Osteoblast (primary cell): ENCODE measurements at places on chromosomes 12 and 14.

DNA sequence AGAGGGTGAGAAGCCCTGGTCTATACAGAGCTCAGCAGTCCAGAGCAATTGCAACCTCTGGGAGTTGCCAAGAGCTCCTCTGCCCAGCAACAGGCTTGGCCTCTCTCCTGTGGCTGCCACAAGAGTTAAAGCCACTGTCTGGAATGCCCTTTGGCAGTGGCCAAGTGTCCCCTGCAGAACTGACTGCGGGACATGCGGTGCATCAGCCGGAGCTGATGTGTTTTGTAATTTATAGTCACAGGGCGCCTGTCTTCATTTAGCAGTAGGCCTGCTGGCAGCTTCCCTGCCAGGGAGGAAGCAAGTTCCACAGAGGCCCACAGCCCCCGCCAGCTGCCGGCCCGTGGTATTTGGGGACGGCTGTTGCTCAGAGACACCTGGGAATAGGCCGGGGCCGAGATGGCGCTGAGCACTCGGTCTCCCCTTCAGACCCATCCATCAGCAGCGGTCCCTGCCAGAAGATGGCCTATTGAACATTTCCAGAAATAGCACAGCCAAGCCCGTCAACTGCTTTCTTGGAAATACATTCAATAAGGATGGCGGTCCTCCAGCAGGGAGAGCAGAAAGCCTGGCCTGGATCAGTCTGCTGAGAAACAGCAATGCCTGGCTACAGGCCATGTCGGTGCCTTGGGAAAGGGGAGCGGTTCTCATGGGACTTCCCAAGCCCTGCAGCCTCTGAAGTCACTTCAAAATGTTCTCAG, 217.4 kb downstream of the CRADD start:
- DNase-seq: peak; percentile 76

DNA sequence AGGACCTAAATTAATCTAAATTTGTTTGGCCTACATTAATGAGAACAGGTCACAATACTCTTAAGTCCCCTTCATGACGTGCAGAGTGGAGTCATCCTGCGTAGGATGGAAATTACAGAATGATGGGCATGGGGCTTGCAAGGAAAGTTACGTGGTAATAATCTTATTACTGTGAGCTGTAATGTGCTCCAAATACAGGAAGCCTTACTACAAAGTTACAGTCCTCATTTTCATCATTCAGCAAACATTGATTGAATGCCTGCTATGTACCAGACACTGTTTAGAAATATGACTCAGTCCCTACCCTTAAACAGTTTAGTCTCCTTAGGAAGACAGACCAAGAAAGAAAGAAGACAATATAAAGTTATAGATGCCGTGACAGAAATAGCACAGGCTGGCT, 9.4 kb downstream of the HIGD1C start:
- no peak for DNase-seq

DNA sequence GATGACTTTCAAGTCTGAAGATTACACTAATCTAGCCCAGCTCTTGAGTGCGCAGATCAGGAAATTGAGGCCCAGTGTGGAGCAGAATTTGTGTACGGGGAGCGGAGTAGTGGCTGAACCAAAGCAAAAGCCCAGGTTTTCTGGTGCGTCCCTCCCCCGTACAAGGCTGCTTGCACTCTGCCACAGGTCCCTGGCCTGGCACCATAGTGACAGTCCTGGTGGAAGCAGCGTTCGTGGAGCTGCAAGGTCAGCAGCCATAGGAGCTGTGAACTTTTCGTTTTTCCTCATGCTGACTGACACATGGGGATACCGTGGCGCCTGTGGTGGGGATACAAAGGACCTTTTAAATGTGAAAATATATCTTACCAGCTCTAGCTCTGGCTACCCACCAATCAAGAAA, 1.7 kb downstream of the EVL start:
- no peak for DNase-seq

DNA sequence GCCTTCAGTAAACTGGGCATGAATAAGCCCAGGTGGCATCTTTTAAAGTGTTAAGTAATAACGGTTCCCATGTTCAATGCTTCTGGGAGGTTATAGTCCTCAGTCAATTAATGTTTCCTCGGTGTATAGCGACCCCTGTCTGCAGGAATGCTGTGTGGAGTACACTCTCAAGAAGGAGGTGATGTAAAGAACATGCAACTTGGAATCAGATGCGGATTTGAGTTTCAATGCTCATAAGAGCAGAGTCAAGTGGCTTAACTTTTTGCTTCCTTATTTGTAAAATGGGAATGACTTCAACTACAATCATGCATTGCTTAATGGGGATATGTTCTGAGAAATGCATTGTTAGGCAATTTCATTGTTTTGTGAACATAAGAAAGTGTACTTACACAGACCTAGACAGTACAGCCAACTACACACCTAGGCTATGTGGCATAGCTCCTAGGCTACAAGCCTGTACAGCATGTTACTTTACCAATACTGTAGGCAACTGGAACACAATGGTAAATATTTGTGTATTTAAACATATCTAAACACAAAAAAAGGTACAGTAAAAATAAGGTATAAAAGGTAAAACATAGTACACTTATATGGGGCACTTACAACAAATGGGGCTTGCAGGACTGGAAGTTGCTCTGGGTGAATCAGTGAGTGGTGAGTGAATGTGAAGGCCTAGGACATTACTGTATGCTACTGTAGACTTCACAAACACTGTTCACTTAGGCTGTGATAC, 6.7 kb upstream of the MRPS35 start:
- DNase-seq: peak; percentile 79

GRCh38 chr12:95465275-95465674, 8.7 kb upstream of the METAP2 start:
- DNase-seq: no peak

DNA sequence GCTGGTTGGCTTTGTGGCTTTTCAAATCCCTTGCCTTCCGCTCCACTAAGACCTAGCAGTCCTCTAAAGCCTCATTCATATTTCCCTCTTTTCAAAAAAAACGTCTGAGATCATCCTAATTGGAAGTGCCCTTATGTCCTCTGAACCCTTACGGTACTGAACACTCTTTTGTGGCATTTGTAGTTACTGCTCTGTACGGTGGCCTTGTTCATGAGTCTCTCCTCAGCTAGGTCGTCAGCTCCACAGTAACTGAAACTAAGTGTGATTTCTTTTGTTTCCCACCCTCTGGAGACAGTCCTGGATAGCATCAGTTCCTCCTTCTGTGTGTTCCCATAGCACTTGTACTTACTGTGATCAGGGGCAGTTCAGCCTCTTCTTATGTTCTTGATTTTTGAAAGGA, 49.7 kb downstream of the DAAM1 start:
- no peak for DNase-seq

GRCh38 chr14:54354096-54354495, 42.7 kb upstream of the CDKN3 start:
- DNase-seq: no peak

DNA sequence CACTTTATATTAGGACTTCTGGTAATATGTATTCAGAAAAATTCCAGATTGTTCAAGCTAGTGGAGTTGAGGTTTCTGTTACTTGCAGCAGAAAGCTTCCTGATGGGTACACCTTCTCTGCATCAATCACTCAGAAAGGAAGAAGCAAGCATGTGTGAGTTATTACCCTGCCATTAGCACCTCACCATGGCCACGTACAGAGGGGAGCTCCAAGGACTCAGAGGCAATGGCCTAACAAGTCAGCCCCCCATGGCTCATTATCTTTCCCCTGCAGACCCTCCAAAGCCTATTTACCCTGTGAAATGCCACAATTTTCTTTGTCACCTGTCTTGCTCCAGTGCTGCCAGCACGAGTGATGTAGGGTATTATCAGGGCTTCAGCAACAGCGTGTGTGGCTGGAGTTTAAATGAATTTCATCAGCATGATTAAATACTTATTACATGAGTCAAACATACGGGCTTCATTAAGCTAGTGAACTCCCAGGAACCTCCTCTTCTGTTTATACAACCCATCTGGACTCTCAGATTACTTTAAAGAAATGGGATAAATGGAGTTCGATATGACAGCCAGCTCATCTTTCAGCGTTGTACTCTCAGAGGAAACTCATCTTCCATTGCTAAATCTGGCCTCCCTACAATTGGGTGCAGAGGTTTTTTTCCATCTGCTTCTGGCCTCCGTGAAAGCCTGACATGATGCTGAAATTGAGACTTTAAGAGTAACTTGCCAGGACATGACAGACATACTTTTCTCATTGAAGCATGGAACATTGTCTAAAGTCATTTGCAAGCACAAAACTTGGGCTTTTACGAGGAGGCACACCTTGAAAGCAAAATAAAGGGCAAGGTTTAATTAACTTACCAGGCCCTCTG, 135.9 kb downstream of the TMEM30B start:
- peak; percentile 69 for DNase-seq

DNA sequence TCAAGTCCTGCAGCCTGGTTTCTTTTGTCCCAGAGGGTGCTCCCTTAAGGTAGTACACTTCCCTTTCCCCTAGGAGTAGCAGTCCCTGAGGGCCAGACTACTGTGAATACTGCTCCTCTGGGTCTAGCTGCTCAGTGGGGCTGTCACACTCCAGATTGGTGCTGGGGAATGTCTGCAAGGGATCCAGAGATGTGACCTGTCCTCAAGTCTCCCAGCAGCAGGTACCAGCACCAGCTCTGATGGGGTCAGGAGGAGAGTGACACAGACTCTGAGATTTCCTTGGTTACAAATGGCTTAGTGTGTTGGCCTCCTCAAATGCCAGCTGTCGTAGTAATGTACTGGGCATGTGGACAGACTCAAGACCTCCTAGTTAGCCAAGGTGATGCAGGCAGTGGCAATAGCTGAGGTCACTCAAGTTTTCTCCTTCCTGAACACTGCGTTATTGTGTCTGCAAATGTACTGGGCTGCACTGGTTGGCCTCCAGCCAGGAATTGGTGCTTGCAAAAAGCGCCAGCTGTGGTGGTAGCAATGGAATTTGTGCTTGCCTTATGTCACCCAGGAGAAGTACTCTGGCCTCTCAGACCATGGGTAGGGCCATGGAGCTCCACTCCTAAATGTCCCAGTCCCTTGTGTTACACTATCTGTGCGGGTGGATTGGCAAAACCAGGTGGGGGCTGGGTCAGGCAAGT, 36.4 kb upstream of the AEBP2 start:
- no peak for DNase-seq

- no peak for DNase-seq
These were observed 194.3 kb downstream of the CPNE8 start for GRCh38 chr12:38711054-38711453.

- no peak for DNase-seq
These were observed 136.3 kb upstream of the PZP start for GRCh38 chr12:9344541-9344940.

DNA sequence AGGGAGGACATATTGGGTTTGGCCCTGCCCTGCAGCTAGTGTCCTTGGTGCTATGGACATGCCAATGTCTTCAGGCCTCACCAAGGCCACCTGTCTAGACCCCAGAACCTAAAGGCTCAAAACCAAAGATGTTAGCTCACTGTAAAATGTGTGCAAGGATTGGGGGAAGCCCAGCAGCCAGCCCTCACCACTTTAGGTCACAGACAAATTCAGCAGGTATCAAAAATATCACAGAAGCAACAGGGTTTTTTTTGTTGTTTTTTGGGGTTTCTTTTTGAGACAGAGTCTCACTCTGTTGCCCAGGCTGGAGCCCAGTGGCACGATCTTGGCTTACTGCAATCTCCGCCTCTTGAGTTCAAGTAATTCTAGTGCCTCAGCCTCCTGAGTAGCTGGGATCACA, 29.0 kb upstream of the NINJ2 start:
- DNase-seq: no peak

GRCh38 chr12:6115389-6115788, 9.1 kb downstream of the VWF start:
- peak; percentile 61 for DNase-seq

DNA sequence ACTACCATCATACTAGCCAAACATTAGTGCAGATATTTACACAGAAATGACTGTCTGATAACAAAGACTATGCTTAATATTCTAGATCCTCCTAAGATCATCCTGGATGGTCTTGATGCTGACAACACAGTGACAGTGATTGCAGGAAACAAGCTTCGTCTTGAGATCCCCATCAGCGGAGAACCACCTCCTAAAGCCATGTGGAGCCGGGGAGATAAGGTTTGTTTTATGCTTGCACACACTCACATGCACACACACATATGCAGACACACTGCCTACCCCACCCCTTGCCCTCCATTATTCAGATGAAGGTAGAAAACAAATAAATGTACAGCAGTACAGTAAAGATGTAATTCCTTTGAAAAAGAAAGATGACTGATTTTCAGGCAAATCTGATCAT, 44.4 kb upstream of the CHPT1 start:
- DNase-seq: no peak

GRCh38 chr14:21768116-21768874, 94.7 kb upstream of the OR4E1 start:
- DNase-seq: no peak

DNA sequence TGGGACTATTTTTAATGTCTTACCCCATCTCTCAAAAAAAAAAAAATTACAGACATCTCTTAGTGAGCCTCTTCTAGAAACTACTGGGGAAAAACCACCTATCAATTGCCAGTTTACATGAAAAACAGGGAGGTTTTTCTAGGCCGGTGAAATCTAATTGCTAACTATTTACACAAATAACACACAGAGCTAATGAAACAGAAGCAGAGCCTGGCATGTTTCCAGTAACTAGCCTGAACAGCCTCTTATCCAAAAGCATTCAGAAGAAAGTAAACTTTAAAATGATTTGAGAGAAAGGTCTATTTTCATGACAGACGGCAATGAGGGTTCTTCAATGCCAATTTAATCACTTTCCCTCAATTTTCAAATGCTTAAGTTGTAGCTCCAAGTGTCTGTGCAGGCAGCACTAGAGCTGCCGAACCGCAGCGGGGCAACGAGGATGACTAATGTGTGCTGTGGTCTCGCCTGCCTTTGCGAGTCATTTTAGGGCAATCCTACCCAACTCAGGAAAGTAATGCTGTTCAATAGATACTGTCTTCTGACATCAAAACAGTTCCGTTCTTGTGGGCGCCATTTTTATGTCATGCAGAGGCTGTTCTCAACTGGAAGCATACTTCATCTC, 84.6 kb downstream of the SETD3 start:
- DNase-seq: peak; percentile 95

- DNase-seq: no peak
These were observed 82.9 kb downstream of the FOXA1 start for GRCh38 chr14:37512173-37512572.

DNA sequence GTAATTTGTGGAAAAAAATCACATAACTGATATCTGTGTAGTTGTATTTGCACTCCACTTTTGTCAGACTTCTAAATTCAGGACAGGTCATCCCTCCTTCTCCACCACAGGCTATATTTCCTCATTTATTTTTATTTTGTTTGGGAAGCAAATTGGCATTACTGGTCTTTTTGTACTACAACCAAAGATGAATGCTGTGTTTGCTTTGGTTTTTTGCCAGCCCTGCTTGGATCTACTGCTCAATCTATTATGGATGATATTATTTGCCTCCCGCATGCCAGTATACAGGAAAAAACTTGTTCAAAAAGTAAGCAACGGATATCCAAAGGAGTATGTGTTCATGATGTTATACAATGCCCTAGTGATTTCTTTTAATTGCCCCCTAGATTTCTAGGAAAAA, 948.8 kb downstream of the TRHDE start:
- DNase-seq: no peak

GRCh38 chr12:1766110-1766509, 54.3 kb upstream of the LRTM2 start:
- no peak for DNase-seq
